ENCODE measurements at places on chromosomes 1 and 21.

DNA sequence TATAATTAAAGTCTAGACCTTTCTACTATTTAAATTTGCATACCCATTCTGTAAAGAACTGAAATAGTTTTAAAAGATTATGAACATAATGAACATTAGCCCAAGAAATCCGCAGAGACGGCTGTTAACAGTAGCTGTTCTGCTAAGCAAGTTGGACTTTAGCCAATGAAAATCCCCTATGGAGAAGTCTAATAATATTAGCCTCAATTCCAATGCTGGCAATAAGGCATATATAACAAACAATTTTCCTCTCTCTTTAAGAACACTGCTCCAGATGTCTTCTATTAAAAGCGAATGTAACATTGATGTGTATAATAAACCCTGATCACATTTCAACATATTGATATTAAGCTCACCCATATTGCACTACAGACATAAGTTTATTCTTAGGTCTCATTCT, 221.3 kb upstream of the KCTD3 start:
- DNase-seq = peak; percentile 30

GRCh38 chr1:46812996-46813857, 14.4 kb downstream of the CYP4B1 start:
- DNase-seq = no peak

DNA sequence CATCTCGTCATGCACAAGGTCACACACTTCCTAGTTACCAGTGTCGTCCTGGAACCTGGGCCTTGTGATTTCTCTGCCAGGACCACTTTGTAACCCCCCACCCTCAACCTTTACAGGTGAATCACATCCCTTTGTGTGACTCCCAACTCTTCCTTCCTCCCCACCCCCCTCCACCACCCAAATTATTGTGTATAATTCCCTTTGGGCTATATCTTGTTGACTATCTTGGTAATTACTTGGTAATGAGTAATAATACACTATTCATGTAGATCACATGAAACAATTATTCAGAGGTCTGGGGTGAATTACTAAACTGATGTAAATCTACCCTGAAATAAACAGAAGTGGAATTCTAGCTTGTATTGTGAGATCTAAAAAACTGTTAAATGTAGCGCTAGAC, 1.7 kb downstream of the KCNK1 start:
- DNase-seq = no peak

- no peak for DNase-seq
These were observed 23.8 kb downstream of the CRYAA start for GRCh38 chr21:43192501-43193081.

DNA sequence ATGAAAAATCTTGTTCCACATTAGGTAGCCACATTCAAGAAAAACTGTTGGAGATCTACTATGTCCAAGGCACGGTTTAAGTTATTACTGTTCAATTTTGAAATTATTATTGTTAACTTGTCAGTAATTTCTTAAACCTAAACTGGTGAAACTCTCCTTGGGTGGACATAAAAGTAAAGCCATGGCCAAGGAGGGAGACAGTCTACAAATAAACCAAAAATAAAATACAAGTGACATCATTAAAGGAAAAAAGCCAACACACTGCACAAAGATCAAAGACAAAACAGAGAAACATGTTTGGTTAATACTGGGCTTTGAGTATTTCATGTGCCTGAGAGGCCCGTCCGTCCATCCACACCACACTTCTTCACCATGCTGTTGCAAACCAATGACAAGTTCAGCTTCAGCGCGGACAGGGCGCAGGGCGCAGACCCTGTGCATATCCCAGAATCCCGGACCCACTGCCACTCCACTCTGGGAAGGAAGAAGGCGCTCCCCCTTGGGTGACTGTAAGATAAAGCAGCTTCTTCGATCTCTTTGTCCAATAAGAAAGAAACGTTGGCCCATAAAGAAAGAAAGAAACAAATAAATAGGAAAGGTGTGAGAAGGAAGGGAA, 918 bp upstream of the RASAL2 start:
- DNase-seq = no peak

Data from NCI-H524 (cell line).